ENCODE measurements at places on chromosomes 5 and 9. TPM values are rescaled to one million over a fixed set of nuclear protein-coding genes. Genes with fewer than 3 reads are reported as not detected.
A peak's percentile ranks its signal among the peaks of the same experiment; 100 is the strongest.

The SPATA31C1 gene
- polyA plus RNA-seq: not detected

The TRIM32 gene
- 1.4 TPM for polyA plus RNA-seq

The C9orf153 gene
- not detected for polyA plus RNA-seq

The ANXA2R gene
- polyA plus RNA-seq: 3.1 TPM

The DMRT3 gene
- not detected for polyA plus RNA-seq

The EQTN gene
- not detected for polyA plus RNA-seq

The MED22 gene
- polyA plus RNA-seq: 6.8 TPM

The SLIT3 gene
- not detected for polyA plus RNA-seq

The PCDHGB3 gene
- polyA plus RNA-seq: not detected

- no peak for DNase-seq
Measured at GRCh38 chr5:122291000-122291901, 20.8 kb upstream of the SNCAIP start.

- DNase-seq: no peak
Measured at GRCh38 chr9:17045381-17045940, 89.4 kb upstream of the CNTLN start.

GRCh38 chr5:151662805-151663204, 23.9 kb downstream of the SPARC start:
- no peak for DNase-seq

DNA sequence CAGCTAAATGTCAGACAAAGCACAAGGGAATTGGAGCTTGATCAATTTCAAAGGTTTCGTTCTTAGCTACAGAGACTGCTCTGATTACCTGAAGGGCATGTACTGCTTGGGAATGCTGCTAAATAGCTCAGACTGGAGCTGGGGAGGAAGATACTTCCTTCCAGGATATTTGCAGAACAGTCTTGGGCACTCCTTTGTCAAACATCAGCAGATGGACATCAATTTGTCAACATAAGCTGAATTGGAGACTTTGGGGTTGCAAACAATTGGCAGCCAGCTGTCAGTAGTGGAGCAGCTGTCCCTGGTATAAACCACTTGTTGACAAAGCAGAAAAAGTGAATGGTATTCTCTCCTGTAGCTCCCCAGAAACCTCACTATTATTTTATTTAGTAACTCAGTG, 182.0 kb downstream of the CCDC192 start:
- DNase-seq: no peak

DNA sequence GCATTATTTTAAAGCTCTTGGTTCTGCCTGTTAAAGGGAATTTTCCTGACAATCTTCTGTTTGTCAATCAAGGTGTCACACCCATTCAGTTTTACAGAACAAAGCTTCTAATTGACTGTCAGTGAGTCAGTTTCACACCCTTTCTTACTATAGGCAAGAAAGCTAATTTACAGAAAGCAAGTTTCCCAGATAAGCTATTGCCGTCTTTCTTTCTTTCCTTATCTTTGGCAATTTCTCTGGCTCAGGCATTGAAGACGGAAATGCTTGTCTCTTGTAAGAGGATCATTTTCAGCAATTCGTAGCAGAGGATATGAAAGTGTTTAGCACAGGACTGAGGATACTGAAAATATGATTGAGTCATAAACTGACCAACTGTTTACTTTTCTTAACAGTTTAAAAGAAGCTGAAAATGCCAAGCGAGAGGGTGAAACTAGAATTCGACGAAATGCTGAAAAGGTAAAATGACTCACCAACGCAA, 27.0 kb downstream of the SPINK5 start:
- DNase-seq: no peak

DNA sequence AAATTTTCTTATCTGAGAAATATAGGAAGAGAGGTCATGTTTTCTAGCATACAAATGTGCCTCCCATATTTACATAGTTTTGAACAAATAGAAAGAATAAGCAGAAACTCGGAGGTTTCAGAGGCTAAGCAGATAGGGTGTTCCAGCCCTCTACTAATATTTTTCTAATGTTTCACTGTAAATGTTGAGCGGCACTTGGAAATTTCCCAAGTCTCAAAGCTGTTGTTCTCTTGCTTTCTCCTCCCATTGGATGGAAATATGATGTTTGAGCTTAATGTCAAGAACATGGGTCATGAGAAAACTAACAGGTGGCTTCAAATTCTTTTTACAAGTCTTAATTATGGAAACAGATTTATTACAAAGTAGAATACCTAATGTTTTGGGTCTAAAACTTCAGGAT, 5.1 kb downstream of the SPINK1 start:
- no peak for DNase-seq

- DNase-seq: no peak
Measured at GRCh38 chr5:178474562-178475184, 115.5 kb downstream of the COL23A1 start.

GRCh38 chr9:74554751-74555419, 57.8 kb downstream of the RORB start:
- no peak for DNase-seq

DNA sequence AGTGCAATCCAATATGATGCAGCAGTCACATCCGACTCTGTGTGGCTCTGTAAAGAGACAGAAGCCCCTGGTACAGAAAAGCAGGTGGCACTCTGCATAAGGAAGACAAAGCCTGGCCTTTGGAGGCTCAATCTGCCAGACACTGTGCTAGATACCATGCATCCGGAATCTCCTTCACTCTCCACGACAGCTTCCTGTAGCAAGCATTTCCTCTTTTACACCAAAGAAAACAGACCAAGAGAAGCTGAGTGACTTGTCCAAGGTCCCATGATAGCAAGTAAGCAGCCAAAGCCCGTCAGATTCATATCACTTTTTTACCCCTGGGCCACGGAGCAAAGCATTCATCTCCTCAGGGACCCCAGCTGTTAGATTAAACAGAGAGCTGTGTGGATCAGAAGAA, 64.2 kb upstream of the SMIM23 start:
- DNase-seq: peak; percentile 49

DNA sequence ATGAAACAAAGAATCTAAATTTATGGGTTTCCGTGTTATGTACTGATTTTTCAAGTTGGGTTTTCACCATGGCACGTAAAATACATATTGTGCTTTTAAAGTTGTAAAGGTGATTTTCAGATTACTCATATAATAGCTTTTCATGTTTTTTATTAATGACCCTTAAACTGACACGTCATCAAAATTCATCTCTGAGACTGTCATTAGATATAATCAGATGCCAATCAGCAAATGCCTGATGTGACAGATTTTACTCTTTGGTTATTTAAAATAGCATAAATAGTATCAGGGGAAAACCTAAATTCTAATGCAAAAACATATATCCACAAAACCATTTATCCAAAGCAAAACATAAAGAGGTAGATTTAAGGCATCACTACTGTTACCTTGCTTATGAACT, 11.0 kb downstream of the RFX3 start:
- no peak for DNase-seq

- no peak for DNase-seq
Measured at GRCh38 chr9:95305770-95306492, 11.6 kb downstream of the FANCC start.

DNA sequence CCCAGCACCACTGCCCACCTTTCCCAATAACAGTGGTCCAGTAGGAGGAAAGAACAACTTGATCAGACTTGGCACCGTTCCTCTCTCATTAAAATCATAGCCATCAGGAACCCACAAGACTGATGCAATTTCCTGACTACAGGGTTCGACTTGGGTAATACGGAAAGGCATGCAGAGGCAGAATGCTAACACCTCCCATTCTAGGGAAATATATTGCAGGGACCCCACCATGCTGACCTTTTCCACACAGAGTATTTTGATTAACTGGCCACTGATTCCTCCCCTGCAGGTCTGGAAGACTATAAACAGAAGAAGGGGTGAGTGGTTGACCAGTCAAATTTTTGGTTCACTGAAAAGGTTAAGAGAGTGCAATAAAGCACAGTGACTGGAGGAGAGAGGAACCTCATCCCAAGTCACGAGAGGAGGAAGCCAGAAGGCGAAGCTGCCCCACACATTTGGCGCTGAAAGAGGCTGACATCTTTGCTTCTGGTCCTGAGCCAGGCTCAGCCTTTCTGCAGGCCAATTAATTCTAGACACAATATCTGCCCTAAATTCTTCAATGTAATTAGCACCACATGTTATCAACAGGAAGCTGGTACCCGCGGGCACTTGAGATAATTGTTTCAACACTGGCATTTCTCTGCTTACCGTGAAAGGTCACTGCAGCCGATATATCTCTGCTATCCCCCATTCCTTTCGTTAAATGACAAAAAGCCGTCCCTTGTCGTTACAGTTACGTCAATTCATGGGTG, 64.7 kb upstream of the SPOCK1 start:
- DNase-seq: peak; percentile 48

DNA sequence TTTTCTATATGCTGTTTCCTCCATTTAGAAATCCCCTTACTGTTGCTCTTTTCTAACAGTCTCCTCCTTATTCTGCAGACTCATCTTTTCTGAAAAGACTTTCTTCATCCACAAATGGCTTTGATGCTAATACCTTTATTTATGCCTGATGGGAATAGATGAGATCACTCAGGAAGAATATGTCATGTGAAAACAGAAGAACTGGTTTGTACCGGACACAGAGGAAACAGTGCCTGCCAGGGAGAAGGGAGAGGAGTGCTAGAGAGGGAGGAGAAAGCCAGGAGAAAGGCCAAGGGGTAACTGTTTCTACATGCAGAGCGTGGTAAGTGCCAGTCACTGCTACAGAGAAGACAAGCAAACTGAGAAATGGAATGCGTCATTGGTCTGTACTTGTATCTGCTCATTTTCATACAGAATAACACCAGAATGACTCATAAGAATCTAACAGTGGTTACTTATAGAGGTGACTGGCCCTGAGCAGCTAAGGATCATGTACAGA, 45.9 kb upstream of the PJA2 start:
- no peak for DNase-seq

- DNase-seq: peak; percentile 67
Measured at GRCh38 chr5:56588636-56589480, 226.5 kb upstream of the MAP3K1 start.

DNA sequence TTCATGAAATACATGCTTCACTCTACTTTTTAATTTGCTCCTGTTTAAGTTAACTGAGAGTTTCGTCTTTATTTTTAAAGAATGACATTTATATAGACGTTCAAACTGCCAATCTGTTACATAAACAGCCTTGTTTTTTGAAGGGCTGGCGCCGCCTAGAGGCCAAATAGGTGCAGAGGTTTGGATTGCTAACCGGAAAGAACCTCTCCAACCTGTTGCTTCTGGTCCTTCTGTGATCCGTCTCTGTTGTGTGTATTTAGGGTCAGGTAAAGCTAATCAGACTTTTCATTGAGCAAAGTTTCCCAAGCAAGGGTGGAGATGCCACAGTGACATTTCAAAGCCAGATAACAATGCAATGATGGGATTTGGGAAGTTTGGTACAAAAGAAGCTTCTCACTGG, 39.5 kb upstream of the GLIS3 start:
- DNase-seq: peak; percentile 73

GRCh38 chr5:54760182-54760935, 225.0 kb downstream of the ESM1 start:
- peak; percentile 58 for DNase-seq

- no peak for DNase-seq
Measured at GRCh38 chr5:166329149-166329800, 1962.2 kb upstream of the WWC1 start.

DNA sequence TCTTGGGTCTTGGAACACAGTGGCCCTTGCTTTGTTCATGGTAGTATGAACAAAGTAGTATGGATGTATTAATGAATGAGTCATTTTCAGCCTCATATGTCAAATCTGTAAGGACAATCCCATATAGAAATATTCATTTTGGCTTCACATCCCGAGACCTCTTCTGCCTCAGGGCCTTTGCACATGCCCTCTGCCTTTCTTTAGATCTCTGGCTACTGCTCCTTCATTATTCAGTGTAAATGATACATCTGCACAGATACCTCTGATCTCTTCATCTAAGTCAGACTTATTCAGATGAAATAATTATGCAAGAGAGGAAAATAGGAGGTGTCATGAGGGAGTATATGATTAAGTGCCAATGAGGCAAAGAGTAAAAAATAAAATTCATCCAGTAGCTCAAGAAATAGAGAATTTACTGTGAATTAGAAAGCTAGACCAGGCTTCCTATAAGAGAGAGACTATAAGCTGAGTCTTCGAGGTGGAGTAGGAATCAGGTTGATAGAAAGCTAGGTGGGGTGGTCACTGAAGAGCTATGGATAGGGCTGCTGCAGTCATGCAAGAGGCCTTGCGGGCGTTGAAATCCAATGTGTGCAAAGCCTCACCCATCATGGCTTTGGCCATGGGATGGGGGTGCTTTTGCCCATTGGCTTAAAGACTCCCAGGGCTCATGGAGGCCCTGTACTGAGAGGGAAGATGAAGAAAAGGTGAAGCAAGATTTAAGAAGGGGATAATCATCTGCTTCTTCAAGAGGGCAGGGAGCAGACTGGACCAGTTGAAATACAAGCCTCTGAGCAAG, 3.7 kb upstream of the TTLL11 start:
- no peak for DNase-seq

DNA sequence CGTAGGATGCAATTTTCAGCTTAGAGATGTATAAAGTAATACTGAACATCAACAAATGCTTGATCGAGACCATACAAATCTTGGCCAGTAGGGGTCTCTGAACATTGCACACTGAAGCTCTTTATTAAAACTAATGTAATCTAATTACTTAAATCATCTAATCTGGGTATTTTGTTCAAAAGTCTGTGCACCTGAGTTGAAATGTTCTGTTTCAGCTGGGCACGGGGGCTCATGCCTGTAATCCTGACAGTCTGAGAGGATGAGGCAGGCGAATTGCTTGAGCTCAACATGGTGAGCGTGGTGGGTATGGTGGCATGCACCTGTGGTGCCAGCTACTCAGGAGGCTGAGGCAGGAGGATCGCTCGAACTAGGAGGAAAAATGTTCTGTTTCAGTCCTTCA, 41.0 kb downstream of the ESM1 start:
- no peak for DNase-seq

DNA sequence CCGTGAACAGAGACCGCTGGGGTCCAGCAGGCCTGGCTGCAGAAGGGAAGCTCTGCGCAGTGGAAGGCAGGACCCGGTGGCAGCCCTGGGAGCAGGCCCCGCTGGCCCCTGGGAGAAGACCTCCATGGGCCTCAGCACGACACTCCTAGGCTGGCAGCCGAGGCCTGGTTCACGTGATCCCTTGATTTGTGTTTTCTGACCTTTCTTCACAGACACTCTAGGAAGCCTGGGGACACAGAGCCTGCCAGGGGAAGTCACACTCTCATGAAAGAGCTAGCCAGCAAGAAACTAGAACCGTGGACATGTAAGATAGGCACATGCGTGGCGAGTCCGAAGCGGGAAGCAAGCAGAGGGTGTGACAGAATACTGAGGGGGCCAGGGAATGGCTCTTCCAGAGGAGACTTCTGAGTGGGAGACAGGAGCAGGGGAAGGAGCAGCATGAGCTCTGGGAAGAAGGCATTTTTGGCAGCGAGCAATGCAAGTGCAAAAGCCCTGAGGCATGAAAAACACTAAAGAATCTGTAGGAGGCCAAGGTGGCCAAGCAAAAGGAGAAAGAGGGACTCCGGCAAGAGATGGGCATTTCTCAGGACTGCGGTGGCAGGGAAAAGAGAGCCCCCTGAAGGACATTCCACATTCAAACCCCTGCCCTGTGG, 26.6 kb upstream of the IL17B start:
- no peak for DNase-seq

DNA sequence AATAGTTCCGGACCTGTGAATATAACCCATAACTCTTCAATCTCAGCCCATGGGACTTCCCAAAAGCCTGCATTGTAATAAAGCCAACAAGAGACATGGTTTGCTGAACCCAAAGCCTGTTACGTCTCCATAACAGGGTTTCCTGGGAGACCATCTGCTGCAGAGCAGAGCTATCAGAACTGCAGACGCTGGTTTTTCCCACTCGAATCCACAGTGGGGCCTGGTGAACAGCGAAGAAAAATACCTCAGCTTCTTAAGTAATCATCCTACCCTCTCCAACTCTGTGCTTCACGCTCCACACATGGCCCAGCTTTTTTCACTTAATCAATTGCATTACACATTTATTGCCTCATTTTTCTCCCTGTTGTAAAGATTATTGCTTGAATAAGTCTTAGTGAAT, 409.5 kb upstream of the GRIA1 start:
- no peak for DNase-seq

Data from CD14-positive monocyte (primary cell).